ENCODE measurements at places on chromosomes 2 and 18.

- no peak for DNase-seq
Observed at GRCh38 chr18:55878224-55878623, 290.2 kb upstream of the TCF4 start.

DNA sequence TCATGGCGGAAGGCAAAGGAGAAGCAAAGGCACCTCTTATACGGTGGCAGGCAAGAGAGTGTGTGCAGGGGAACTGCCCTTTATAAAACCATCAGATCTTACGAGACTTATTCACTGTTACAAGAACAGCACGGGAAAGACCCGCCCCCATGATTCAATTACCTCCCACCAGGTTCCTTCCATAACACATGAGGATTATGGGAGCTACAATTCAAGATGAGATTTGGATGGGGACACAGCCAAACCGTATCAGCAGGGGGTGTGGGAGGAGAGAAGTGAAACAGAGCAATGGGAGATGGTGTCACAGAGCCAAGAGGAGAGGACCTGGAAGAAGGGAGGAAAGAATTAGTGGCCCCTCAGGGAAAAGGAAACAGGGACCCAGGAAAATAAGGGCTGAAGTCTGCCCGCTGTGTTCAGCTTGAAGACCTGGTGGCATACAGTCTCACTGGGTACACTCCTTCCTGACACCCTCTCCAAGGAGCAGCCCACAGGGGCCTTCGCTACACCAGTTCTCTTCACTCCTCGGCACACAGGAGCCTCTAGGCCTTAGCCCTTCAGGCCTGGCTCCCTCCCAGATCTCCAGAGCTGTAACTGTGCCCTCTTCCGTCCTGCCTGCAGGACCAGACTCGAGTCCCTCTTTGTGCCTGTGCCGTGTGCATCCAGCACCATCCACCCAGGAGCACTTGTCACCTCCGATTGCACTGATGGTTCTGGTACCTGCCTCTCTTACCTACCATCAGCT lies 262.1 kb downstream of the EIPR1 start:
- no peak for DNase-seq

- DNase-seq = no peak
Observed at GRCh38 chr18:65721619-65722018, 29.2 kb upstream of the CDH7 start.

GRCh38 chr18:65753520-65753919 lies 2.7 kb downstream of the CDH7 start:
- no peak for DNase-seq

- no peak for DNase-seq
Observed at GRCh38 chr2:118981632-118982031, 39.6 kb downstream of the MARCO start.

GRCh38 chr2:238763471-238763995 lies 84.4 kb upstream of the TWIST2 start:
- no peak for DNase-seq

Data from EL (cell line).